AML-193 (cell line): ENCODE measurements at places on chromosomes 4 and X.

DNA sequence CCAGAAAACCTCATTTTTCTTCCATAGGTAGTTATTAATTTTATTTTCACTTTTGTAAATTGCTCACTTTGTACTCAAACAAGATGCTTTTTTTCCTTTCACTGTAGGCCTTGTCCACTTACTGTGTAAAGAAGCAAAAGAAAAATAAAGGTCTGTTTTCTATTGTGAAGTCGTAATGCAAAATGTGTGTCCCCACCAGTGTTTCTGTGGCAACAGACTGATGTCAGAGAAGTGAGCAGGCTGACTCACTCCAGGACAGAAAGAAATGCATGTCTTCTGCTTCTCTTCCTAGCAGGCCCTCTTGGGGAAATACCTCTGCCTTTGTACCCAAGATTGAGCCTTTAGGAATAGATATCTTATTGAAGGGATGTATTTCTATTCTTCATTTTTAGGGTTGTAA is 30.3 kb downstream of the INPP4B start:
- peak; percentile 7 for DNase-seq

DNA sequence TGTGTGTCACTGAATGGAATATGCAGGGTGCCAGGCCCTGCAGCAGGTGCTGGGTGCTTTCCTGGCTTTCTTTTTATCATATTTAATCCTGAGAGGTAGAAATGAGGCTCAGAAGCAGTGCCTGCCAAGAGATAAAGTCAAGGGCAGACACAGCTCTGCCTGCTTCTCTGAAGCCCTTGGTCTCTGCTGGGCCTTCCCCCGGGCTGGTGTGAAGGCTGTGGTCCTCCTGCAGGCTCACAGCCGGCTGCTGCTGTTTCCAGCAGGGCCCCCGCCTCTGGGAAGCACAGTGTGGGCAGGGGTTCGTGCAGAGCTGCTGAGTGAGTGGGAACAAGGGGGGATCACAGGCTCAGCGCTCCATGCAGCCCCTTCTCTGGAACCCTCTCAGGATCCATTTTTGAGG is 49.6 kb downstream of the TBC1D14 start:
- DNase-seq, result no peak

GRCh38 chrX:76172325-76172893 is 453 bp upstream of the PBDC1 start:
- no peak for DNase-seq

- no peak for DNase-seq
Observed at GRCh38 chrX:55867181-55867651, 149.7 kb downstream of the RRAGB start.

GRCh38 chr4:177640864-177641263 is 198.6 kb upstream of the AGA start:
- DNase-seq, result no peak

DNA sequence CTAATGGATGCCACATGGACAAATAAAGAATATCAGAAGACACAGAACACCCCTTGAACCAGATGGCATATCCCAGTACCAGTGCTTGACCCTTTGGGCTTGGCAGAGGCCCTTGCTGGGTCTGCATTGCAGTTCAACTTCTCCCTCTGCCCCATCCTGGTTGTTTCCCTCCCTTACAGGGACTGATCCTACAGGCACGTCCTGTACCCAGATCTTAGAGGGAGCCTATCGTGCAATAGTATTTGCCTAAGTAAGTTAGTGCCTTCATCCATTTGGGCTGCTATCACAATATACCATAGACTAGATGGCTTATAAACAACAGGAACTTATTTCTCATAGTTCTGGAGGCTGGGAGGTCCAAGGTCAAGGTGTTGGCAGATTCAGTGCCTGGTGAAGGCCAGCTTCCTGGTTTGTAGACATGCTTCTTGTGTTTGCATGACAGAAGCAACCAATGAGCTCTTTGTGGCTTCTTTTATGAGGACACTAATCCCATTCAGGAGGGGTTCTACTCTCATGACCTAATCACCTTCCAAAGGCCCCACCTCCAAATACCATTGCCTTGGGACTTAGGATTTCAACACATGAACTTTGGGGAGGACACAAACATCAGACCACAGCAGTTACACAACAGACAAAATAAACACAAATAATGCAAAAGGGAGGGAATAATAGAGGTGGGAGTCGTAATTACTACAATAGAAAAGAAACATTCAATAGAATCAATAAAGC is 146.5 kb upstream of the MSX1 start:
- no peak for DNase-seq

DNA sequence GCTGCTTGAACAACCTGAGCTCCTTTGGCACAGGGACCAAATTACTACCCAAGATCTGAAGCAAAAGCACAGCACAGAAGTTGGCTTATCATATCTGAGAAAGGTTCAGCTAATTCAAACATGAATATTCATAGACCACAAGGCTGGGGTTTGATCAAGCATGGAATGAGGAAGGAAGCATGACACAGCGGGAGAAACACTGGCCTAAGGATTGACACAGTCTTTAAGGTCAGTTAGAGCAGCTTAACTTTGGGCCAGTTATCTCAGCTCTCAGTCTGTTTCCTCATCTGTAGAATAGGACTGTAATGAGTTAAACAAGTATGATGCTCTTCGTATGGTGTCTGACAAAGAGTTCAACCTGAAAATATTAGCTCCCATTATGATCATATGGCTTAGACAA is 88.5 kb upstream of the CBR4 start:
- peak; percentile 89 for DNase-seq

DNA sequence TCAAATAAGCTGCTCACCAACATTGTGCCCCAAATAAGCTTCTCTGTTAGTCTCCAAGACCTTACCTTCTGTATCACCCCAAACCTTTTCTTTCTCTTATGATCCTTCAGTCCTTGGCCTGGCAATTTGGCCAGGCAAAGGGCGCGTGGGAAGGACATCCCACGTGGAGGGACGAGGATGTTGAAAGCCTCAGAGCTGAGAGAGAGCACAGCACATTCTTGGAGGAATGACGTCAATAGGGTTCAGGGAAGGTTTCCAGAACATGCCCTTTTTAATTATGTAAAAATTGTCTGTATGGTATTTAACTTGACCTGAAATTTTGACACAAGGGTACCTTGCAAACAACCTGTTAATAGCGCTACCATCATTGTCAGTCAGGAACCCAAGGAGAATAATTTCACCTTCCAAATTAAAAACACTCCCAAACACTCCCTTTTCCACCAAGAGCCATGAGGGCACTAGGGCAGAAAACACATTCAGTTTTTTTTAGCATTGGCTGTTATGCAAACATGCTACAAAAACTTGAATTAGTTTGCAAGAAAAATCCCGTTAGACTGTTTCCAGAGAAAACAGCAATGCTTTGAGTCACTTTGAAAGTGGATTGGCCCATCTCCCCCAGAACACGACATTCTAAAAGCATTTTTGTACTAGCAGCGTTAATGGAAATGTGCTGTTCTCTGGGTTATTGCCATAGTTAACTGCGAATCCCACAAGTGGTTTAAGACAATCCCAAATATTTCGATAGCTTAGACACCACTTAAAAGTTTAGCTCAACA is 183.2 kb upstream of the PUDP start:
- DNase-seq, result no peak

GRCh38 chrX:108246304-108246954 is 154.9 kb downstream of the ATG4A start:
- DNase-seq, result no peak

GRCh38 chrX:103756736-103757135 is 19.9 kb upstream of the PLP1 start:
- DNase-seq, result no peak

- no peak for DNase-seq
Observed at GRCh38 chrX:7218321-7219152, 70.6 kb upstream of the PUDP start.

GRCh38 chrX:3461397-3462165 is 115.1 kb upstream of the MXRA5 start:
- DNase-seq, result no peak

DNA sequence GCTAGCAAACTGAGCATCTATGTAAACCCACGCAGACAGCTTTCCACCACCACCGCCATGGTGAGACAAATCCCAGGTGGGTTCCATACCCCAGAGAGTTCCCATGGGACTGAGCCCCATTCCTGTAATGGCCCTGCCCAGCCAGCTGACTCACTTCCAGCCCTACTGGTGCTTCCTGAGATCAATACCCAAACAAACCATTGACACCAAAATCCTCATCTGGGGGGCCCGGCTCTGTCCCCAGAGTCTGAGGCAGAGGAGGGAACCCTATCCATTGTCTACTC is 30.1 kb upstream of the JAKMIP1 start:
- DNase-seq, result no peak

- no peak for DNase-seq
Observed at GRCh38 chr4:77586951-77587383, 18.7 kb upstream of the CXCL13 start.

DNA sequence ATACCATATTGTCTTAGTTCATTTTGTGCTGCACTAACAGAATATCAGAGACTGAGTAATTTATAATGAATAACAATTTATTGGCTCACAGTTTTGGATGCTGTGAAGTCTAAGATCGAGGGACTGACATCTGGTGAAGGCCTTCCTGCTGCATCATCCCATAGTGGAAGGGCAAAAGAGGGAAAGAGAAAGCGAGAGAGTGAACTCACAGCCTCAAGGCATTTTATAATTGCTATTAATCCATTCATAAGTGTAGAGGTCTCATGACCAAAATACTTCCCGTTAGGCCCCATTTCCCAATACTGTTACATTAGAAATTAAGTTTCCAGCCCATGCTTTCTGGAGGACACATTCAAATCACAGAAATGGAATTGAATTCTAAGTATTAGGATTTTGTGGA is 554.4 kb downstream of the TRAM1L1 start:
- DNase-seq, result no peak

DNA sequence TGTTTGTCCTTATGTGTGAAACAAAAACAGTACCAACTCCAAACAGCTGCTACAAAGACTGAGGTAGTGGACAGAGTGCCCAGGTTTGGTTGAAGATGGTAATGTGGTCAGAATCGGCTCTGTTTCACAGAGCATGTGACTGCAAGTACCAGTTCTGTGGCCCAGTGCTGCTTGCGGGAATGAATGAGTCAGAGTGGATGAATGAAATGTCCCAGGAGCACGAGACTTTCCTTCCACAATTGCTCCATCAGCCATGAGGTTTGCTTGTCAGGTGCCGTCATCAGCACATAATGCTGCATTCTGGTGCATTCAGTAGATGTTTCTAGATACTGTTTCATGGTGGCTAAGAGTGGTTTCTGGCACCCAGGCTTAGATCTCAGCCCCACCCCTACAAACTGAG is 84.2 kb downstream of the GPR143 start:
- DNase-seq, result no peak

DNA sequence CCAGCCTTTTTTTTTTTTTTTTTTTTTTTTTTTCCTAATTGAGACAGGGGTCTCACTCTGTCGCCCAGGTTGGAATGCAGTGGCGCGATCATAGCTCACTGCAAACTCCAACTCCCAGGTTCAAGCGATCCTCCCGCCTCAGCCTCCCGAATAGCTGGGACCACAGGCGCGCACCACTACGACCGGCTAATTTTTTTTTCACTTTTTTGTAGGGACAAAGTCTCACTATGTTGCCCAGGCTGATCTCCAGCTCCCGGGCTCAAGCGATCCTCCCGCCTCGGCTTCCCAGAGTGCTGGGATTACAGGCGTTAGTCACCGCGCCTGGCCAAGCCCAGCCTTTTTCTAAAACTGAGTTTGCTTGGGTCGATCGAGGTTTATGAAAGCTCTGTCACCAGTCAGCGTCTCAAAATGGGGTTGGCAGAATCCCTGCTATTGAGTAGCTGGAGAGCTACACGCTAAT is 1.3 kb upstream of the OTUD5 start:
- DNase-seq, result no peak

DNA sequence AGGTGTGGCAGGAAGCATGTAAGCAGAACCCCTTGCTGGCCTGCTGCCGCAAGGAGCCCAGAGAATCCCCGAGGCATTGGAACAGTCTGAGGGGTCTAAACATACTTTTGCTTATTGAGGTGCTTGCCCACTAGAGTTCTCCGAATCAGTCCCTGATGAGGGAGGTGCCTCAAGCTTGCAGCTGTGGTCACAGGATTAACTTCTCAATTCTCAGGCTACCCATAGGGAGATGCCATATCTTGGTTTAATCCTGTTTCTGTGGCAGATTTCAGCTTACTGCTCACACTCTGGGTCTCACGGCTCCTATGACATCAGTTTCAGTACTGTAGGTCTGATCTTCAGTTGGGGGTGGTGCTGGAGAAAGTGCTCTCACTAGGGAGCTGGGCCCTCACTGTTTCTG is 39.9 kb downstream of the CCNG2 start:
- no peak for DNase-seq
